ENCODE measurements at places on chromosomes 5 and 9.
A peak's percentile ranks its signal among the peaks of the same experiment; 100 is the strongest.

DNA sequence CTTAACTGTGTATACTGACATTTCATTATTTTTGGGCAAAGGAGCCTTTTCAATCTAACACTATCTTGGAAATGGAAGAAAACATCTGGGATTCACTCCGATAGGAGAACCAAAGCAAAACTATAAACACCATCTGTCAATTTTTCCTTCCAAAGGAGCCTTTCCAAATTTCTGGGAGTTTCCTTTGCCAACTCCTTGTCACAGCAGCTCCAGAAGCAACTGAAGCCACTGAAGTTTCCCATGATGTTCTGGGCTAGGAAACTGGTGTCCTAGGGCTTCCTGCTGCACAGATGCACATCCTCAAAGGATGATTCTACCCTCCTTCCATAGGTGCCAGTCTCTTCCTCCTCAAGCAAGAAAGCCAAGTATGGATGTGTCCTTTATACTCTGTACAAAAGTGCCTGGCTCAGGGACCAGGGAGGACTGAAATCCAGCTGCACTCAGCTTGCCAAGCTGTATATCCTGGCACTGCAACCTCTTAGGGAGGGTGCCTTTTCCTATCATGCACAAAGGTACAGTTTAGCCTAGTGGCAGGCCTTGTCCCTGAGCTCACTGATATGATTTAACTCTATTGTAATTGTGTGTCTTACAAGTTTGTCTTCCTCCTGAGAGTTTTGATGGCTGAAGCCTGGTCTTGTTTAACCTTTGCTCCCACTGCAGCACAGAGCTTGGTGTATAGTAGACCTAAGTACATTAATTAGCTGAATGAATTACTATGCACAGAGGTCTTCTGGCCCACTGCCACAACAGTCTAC is 8.4 kb upstream of the UBAP1 start:
- peak; percentile 45 for DNase-seq

- DNase-seq, result no peak
These were observed 27.7 kb downstream of the NEK6 start for GRCh38 chr9:124285490-124285889.

DNA sequence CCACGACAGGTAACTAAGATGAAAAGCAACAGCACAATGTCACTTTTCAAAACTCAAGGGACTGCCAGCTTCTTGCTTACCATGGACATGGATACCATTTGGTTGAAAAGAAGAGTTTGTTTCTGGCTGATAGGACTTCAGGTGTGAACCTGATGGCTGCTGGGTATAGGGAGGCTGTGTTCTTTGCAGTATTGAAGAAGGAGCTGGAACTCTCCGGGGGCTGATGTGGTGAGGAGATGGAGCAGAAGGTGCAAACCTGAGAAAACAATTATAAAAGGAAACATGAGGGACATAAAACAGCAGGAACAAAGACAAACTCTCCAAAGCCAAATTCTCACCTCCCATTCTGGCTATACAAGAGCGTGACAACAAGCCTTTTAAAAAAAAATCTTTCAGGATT is 330.1 kb upstream of the RFX3 start:
- DNase-seq, result no peak

DNA sequence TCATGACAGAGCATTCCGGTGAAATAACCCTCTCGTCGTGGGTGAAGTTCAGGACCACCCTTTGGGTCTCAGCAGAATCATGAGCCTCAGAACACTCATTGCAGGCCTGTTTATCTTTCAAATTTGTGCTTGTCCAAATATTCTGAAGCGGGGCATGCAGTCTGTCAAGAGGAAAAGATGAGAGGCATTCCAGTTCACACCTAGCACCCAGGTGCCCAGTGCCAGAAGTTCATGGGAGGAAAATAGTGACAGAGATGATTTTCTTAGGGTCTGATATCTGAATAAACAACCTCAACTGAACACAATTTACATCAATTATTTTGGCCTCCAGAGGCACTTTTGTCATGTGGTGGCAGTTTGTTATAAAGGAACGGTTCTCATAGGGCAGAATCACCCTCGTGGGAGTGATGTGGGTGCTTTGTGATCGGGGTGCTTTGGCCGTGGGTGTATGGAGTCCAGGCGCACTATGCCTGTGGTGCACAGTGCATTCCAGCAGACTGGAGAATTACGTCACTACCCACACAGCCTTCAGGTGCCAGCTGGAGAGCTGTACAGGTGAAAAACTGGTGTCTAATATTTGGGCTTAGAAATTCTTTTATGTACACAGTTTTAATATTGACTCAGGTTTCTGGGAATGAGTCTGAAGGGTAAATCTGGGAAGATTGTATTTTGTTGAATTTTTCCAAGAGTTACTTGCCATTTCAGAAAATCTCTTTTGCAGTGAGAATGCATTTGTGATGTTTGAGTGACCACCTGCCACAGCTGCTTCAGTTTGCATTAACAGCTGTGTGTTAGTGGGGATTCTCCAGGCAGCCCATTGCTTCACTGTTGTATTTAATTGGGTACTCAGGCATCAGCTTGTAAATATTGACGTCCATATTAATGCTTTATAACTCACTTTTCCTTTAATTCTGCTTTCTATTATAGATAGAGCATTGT is 289.3 kb downstream of the FANCC start:
- no peak for DNase-seq

- no peak for DNase-seq
These were observed 234.4 kb upstream of the GAS1 start for GRCh38 chr9:87181670-87182069.

GRCh38 chr5:139670369-139671095 is 22.4 kb downstream of the CXXC5 start:
- DNase-seq, result no peak

DNA sequence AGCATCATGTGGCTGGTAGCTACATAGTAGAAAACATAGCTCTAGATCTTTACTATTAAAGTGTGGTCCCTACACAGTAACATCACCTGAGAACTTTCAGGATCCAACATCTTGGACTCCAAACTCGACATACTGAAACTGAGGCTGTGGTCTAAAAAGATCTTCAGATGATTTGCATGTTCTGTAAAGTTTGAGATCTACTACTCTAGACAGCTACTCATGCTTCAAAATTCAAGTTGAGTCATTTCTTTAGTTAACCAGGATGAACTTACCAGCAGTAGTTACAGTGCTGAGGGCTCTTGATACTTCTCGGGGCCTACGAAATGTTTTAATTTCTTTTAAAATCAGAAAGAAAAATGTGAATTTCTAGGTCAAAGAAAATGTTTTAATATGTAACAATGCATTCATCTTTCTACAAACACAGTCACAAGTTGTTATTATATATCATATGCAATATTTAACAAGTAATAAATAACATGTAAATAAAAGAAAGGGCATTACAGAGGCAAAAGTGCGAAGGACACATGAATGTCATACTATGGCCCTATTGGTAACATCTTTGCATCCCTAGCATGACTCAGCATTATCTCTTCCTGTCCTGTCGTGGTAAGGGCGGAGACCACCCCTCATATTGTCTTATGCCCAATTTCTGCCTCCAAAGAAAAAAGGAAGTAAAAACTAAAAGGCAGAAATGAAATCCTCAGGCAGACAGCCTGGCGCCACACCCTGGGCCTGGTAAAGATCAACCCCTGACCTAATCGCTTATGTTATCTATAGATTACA is 563.9 kb upstream of the TLE4 start:
- no peak for DNase-seq

- peak; percentile 10 for DNase-seq
These were observed at the start of gene LMX1B for GRCh38 chr9:126613651-126614050. Gene LMX1B (plus strand): TSS chr9:126613928. CDS start chr9:126614450, 522 bp downstream.

DNA sequence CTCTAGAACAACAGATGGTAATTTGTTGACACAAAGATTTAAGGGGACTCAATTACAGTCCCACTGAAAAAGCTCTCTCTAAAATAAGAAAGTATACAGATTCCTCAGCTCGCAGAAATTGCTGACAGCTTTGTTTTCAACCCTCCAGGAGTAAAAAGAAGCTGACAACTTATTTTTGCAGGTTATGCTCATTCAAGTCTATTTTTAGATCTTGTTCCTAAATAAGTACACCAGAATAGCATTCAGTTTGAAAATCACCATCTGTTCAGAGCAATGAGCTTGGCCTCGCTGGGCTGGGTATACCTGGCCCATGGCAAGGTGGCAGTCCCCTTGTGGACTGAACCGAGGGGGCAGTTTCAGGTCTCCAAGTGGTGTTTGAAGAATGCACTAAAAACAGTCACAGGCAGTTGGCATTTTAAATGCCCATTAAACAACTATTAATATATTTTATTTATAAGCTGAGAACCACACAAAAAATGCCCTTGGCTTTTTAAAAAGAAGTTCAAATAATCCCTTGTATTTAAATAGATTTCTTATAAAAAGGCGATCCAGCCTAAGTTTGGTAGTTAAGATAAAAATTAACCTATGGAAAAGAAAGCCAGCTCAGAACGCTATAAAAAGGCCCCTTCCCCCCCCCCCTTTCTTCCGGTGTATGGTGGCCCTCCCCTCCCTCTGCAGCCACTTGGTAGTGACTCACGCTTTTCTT is 169.2 kb downstream of the AUH start:
- peak; percentile 58 for DNase-seq

DNA sequence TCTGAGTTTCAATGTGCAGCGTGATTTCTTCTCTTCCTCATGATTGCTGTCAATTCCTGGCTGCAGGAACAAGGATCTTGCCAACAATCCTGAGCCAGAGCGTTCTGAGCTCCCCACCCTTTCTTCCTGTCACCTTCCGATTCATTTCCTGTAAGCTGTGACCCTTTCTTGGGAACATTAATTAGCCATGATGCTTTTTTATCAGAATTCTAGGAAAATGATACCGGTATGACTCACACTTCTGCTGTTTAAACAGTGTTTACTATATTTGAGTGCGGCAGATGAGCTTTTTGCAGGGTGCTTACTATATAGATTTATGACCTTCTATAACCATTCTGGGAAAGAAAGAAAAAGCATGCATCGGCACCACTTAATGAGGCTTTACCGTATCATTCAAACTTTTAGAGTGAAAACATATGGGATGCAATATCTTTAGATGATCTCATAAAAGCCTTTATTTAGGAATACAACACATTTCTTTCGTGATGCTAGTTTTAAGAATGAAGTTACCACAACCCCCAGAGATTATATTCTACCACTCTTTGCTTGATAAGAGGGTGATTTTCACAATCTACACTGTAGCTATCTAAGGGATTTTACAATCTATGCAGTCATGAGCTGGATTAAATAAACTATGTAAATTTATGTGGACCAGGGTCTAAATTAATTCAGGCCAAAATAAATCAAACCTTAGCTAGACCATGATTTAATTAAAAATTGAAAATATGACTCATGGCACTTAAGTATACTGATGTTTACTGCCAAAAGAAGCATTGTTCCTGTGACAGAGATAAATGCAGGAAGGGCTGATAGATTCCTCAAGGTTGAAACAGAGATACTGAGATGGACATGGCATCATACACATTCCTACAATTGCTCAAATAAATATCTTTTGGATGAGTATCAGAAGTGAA is 38.0 kb upstream of the OSMR start:
- DNase-seq, result no peak

DNA sequence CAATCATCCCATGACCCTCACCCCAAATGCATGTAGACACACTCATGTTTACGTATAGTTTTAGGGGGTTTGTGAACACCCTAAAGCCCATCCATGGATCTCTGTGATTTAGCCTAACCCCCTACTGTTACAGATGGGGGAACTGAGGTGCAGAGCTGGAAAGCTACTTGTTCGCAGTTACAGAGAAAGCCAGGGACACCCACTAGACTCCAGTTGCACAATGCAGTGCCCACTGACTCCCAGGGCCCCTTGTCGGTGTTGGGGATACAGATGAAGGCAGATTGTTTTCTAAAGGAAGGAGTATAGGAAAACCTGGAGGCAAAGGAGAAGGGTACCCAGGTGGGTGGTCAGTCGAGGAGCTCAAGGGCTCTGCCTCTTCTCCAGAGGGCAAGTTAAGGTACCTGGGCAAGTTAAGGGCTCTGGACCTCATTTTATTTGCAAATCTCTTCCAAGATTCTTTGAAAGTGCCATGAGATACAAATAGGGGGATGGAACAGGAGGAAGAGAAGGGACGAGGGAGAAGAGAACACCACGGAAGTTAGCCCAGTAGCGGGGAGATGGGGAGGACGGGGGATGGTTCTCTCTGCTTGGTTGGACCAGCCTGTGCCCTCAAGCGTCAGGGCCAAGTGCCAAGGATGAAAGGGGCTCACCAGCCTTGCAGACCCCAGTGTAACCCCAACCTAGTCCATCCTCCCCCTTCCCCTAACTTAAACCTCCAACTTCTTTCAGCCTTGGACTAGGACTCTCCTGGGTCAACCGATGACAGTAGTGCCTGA is 958 bp downstream of the MYOZ3 start:
- no peak for DNase-seq

- no peak for DNase-seq
These were observed 29.2 kb upstream of the RXRA start for GRCh38 chr9:134297083-134297410.

DNA sequence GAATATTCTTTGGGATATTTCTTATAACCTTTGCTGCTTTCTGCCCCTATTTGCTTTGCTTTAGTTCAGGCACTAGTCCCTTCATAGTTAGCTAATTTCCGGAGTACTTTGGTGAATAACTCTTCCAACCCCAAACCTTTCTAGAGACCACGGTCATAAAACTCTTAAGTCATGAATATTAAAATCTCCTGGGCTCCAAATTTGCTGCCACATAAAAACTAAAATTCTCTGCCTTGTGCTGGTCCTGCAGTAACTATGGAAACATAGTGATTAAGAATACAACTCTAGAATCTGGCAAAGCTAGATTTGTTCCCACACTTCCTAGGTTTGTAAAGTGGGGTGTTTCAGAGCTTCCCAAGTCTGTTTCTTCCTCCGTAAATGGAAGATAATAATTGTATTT is 10.0 kb upstream of the ACTBL2 start:
- DNase-seq, result no peak

GRCh38 chr5:79413112-79413511 is 100.8 kb downstream of the HOMER1 start:
- DNase-seq, result no peak

DNA sequence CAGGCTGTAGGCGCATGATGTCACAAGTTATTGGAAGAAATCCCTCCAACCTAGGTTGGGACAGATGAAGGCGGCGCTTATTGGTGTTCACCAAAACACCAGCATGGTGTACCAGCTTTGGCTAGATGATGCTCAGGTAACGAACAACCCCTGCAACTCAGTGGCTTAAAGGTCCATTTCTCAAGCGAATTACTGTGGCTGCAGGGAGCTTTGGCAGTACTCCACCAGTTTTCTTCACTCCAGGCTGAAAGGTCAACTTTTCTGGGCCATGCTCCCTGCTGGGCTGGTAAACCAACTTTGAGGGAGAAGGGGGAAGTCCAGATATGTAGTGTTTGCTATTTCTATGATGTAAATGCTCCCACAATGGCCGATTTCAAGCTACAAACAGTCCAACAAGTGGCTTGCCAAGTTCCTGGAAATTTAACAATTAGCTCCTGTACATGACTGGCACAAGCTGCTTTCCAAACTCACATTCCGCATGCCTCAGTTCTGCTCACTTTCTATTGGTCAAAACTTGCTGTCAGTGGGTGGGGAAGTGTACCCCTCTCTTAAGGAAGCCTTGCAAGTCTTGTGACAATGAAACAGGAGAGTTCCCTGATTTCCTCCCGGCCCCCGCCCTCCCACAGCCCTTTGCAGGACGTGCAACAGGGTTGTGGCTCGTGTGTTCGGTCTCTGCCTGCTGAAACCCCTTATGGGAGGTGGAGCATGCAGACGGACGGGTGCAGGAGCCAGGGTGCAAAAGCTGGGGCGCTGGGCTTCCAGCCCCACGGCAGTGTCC is 588 bp upstream of the ZBED3 start:
- no peak for DNase-seq

Data from NCI-H1694 treated with DMSO at 0.1 percent for 48 hours (cell line).